Caudate nucleus (tissue), 63 donors: ENCODE measurements at places on chromosomes 1 and 21.

DNA sequence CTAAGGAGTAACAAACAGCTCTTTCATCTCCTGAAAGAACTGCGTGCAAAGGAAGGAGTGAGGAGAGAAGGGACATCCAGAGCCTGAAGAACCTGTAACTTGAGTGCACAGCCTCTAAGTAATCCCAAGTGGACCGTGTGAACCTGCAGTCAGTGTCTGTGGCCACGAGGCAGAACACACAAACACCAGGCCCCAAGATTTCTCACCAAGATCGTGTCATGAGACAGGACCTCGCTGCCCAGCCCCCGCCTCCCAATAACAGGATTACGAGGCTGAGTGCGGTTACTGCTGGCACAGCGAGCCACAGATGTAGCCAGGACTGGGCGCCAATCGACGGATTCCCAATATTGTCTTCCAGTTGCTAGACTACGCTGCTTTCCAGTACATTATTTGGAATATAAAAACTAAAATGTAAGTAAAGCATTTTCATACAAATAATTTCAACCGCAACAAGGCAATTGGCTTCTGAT is 101.3 kb upstream of the SLC25A33 start:
- no peak for DNase-seq

DNA sequence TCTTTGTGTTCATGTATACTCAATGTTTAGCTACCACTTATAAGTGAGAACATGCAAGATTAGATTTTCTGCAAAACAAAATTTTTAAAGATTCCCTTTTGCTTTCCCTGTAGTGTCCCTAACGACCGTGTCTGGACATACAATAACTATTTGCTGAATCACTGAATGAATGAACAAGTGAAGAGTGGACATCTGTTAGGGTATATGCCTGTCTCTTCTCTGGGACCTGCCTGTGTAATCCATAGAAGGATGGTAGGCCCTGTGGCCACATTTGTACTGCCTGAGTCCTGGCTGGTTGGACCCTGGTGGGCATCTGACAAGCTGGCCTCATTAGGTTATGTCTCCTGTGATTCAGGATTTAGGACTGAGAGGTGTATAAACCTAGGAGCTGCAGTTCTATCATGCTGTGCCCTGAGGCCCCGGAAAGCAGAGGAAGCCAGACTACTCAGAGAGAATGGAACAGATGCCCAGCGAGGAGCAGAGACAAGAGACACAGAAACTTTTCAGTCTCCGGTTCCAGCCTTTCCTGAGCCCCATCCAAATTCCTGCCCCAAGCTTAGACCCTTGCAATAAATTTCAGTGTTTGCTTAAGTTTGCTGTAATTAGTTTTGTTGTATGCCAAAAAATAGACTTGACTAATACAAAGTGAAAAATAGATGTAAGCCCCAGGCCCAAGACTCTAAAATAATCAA is 7.5 kb upstream of the NCF2 start:
- no peak for DNase-seq

- no peak for DNase-seq
These were observed 35.6 kb downstream of the SMYD2 start for GRCh38 chr1:214316593-214316992.

DNA sequence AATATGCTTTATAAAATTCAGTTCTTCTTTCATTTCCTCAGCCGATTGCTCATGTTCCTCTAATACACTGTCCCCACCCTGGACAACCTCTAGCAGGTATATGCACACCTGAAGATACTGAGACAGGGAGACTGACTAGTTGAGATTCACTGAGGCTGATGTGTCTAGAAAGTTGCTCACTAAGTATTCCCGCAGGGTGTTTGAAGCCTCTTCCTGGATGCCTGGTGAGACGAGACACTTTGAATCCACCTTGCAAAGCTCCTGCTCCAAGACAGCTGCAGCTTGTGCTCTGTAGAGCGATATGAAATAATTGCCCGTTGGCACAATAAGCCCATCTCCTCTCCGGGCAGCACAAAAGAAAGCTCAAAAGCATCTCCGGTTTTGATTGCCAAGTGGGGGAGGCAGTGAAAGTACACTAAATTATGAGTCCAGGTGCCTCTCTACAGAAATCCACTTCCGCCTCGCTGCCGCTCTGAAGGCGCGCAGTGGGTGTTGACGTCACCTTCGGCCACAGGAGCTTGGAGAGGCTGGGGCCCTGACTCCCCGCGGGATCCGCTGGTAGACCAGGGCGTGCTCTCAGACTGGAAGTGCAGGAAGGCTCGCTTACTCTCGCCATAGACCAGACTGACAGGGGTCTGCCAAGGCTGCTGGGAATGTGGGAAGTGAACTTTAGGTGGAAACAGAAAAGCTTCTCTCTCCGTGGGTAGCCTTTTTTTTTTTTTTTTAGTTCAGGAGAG is 46.3 kb downstream of the GPA33 start:
- peak; percentile 11 for DNase-seq

- no peak for DNase-seq
These were observed 46.1 kb downstream of the ECE1 start for GRCh38 chr1:21244154-21244553.

DNA sequence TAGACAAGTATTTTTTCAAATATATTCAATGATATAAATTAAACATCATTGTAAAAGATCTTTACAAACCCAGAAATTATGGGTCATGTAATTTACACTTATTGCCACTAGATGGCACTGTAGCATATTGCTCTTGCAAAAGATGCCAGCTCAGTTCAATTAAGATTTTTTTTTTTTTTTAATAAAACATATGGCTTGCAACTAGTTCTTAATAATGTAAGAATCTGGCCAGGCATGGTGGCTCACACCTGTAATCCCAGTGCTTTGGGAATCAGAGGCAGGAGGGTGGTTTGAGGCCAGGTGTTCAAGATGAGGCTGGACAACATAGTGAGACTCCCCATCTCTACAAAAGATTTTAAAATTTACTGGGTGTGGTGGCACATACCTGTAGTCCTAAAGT is 49.4 kb upstream of the DESI2 start:
- DNase-seq: no peak

DNA sequence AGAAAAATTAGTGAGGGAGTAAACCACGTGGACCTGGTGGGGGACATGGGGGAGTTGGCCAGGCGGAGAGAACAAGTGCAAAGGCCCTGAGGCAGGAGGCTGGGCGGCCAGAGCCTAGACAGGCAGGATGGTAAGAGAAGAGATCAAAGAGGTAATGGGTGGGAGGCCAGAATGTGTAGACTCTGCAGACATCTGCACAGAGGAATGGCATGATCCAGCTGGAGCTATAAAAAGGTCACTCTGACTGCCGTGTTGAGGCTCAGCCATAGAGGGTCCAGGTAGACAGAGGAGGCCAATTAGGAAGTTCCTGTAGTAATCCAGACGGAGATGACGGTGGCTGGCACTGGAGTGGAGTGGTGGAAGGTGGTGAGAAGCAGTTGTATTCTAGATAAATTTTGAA is 3.6 kb downstream of the H6PD start:
- no peak for DNase-seq

- DNase-seq: no peak
These were observed 7.3 kb downstream of the TSHB start for GRCh38 chr1:115036814-115037507.

GRCh38 chr1:1399872-1400575 is 889 bp upstream of the CCNL2 start:
- no peak for DNase-seq

GRCh38 chr1:30693366-30693765 is 30.0 kb downstream of the MATN1 start:
- DNase-seq: no peak

GRCh38 chr1:13892671-13893325 is 192.8 kb downstream of the PRDM2 start:
- no peak for DNase-seq

DNA sequence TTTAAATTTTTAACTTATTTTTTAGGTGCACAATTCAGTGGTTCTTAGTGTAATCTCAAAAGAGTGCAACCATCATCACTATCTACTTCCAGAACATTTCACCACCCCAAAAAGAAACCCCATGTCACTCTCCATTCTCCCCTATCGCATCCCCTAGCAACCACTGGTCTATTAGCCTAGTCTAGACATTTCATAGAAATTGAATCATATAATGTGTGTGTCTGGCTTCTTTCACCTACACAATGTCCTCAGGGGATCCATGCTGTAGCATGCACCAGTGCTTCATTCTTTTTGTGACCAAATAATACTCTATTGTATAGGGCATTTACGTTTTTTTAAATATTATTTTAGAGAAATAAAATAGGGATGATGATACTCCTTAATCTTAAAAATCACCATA is 64.7 kb downstream of the JAK1 start:
- no peak for DNase-seq
